ENCODE measurements at places on chromosomes 1 and 21.

DNA sequence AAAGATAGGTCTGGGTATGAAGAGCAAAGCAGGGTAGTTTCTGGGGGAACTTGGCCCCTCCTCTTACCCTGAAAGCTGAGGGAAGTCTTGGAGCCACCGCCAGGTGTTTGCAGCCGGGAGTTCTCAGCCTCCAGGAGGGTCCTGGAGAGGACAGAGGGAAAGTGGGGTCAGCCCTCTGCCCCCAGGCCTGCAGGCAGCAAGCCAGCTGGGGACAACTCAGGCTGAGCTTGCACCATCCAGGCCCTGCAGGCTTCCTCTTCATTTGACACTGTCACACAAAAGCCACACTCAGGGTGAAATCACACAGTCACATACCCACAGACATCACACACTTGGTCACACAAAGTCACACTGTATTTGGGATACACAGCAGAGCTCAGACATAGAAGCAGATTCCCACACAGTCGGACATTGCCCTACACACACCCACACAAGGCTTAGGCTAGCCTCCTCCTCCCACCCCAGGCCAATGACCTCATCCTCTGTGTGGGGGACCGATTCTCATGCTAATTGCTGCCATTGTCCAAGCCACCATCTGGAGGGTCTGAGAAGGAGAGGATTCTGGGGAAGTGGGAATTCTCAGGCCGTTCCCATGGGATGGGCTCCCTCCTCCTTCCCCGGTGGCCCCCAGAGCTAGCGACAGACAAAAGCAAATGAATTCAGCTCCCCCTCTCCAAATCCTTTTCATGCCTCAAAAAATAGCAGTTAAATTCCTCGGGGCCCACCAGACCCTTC is 3.7 kb downstream of the NES start:
- DNase-seq = no peak

DNA sequence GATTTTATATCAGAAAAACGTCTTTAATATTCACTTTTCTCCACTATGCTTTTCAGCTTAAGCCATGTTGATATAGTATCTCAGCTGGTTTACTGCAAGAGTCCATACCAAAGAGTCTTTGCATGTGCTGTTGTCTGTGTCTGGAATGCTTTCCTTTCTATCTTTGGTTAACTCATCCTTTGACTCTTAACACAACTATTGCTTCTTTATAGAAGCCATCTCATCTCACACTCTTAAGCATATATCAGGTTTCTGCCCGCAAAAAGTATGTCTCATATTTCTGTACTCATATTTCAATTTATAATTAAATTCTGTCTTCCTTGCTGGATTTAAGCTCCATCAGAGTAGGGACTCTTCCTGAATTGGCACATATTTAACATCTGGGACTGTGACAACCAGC is 220.9 kb upstream of the KCNK2 start:
- DNase-seq = no peak

DNA sequence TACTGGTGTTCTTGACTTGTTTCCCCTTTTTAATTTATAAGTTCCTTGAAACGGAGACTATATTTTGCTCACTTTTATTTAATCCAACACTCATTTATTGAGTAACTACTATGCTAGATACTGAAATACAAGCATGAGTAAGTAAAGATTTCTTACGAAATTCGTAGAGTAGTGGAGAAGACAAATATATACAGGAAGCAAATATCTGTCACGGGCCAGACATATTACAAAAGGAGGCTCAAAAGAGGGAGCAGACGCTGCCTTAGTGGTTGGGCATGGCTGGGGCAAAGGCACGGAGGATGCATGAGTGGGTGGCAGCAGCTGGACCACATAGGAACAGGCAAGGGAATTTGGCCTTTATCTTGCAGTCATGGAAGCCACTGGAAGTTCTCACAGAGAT is 6.8 kb downstream of the NCF2 start:
- no peak for DNase-seq

GRCh38 chr1:220786057-220786336 is 716 bp upstream of the MTARC1 start:
- no peak for DNase-seq

DNA sequence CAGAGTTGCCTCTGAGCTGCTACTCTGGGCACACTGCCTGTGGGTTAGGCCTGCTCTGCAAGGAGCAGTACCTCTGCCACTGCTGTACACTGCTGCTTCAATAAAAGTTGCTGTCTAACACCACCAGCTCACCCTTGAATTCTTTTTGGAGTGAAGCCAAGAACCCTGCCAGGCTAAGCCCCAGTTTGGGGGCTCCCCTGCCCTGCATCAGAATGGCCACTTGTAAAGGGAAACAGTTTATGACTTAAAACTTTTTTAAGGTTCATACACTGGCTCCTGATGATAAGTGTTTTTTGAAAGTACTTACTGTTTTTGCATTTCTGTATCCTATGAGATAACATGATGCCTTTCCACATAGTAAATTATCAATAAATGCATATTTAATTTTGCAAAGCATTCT is 310.0 kb downstream of the LMO4 start:
- DNase-seq = no peak

- DNase-seq = no peak
These were observed 1.1 kb downstream of the C4BPB start for GRCh38 chr1:207089627-207090355.

DNA sequence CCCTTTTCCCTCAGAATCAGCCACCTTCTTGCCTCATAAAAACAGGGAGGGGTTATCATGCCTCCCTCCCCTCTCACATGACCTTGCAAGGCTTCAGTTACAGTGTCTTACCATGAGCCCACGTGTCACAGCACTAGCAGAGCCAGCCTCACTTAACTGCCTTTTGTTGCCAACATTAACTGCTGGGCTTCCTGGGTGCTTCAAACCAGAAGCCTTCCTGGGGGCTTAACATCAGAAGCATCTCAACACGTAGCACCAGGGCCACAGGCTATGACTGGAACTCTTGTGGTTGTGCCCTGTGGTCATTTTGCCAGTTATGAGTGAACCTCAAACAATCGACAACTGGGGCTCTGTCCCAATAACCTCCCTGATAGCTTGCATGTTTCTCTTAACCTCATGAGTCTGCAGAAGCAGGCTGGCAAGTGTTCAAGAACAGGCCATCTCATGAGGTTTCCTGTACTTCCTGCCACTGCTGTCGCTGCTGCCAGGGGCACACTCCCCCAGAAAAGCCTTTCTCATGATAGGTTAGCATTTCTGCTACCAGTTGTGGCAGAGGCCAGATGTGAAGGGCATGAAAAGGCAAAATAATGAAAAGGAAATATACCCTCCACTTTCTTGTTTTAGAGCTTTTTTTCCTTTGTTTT is 132.2 kb downstream of the GLUL start:
- peak; percentile 70 for DNase-seq

GRCh38 chr1:86948212-86948611 is 33.8 kb downstream of the HS2ST1 start:
- no peak for DNase-seq

GRCh38 chr1:55466921-55467320 is 251.8 kb upstream of the USP24 start:
- no peak for DNase-seq

- DNase-seq = no peak
These were observed 24.9 kb downstream of the DENND1B start for GRCh38 chr1:197750366-197750765.

DNA sequence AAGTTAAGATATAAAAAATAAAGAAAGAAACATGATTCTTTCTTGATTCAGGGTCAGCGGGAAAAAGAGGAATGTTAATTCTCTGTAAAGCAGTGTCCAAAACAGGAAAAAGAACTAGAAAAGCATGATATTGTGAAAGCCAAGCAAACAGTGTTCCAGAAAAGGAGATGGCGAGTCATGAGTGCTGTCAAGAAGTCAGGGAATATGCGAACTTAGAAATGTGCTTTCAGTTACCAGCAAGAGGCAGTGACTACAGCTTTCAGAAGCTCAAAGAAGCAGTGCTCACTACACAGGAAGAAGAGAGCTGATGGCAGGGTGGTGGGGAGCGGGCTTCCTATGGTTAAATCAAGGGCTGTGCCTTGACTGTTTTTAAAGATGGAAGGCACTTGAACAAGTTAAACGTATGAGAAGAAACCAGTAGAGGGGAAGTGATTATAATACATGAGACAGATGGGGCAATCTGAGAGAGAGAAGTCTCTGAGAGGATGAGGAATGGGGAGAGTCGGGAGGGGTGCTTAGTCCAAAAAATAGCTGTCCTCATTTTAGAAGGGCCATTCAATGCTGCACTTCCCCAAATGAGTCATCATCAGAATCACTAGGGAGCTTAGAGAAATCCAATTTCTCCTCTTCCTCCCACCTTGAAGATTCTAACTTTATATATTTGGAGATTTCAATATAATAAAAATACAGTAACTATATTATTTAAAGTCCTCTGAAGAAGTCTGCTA is 90.4 kb downstream of the KCNK1 start:
- DNase-seq = no peak

- DNase-seq = peak; percentile 29
These were observed 5.6 kb downstream of the HYI start for GRCh38 chr1:43447891-43448708.

GRCh38 chr1:86247597-86248279 is 91.2 kb upstream of the COL24A1 start:
- DNase-seq = no peak
